ENCODE measurements at places on chromosomes 5 and 9. TPM values are rescaled to one million over a fixed set of nuclear protein-coding genes. Genes with fewer than 3 reads are reported as not detected.

ANKRD18A gene
- not detected for polyA plus RNA-seq

PHF2 gene
- polyA plus RNA-seq: 1.6 TPM

TIMD4 gene
- not detected for polyA plus RNA-seq

C9 gene
- not detected for polyA plus RNA-seq

SRP19 gene
- polyA plus RNA-seq: 105 TPM

TNFSF15 gene
- 0.03 TPM for polyA plus RNA-seq

C5orf52 gene
- polyA plus RNA-seq: not detected

NR6A1 gene
- polyA plus RNA-seq: 0.03 TPM

RAB3C gene
- polyA plus RNA-seq: 1.7 TPM

SHC3 gene
- not detected for polyA plus RNA-seq

CCDC69 gene
- 75.5 TPM for polyA plus RNA-seq

DAPK1 gene
- polyA plus RNA-seq: 0.86 TPM

FOXD4L6 gene
- not detected for polyA plus RNA-seq

IL5 gene
- polyA plus RNA-seq: not detected

OR1J2 gene
- polyA plus RNA-seq: not detected

CDH12 gene
- not detected for polyA plus RNA-seq

IL7R gene
- polyA plus RNA-seq: 15.1 TPM

ADAMTS19 gene
- polyA plus RNA-seq: not detected

ZBED3 gene
- polyA plus RNA-seq: 0.29 TPM

PRRT1B gene
- polyA plus RNA-seq: not detected

CSF2 gene
- polyA plus RNA-seq: not detected

ZNF454 gene
- polyA plus RNA-seq: not detected

ADRA1B gene
- polyA plus RNA-seq: not detected

MCC gene
- 0.40 TPM for polyA plus RNA-seq

LRRC70 gene
- not detected for polyA plus RNA-seq

CAVIN4 gene
- not detected for polyA plus RNA-seq

CENPK gene
- polyA plus RNA-seq: 9.5 TPM

FAM114A2 gene
- 20.4 TPM for polyA plus RNA-seq

TMEM232 gene
- polyA plus RNA-seq: not detected

EIF4EBP3 gene
- 32.9 TPM for polyA plus RNA-seq

OR1Q1 gene
- polyA plus RNA-seq: not detected

UBE2QL1 gene
- not detected for polyA plus RNA-seq

SOHLH1 gene
- polyA plus RNA-seq: not detected

HAPLN1 gene
- polyA plus RNA-seq: not detected

GABRA1 gene
- not detected for polyA plus RNA-seq

DIPK1B gene
- polyA plus RNA-seq: 0.90 TPM

PCDHB2 gene
- not detected for polyA plus RNA-seq

CCL19 gene
- not detected for polyA plus RNA-seq

RMND5B gene
- polyA plus RNA-seq: 43.0 TPM

TIFAB gene
- not detected for polyA plus RNA-seq

TMEM141 gene
- polyA plus RNA-seq: 45.9 TPM

FAM78A gene
- polyA plus RNA-seq: 18.3 TPM

GLDC gene
- polyA plus RNA-seq: 1.0 TPM

TMC1 gene
- polyA plus RNA-seq: not detected

BHMT2 gene
- not detected for polyA plus RNA-seq

BAAT gene
- not detected for polyA plus RNA-seq

ANKRD31 gene
- 0.10 TPM for polyA plus RNA-seq

IRX4 gene
- polyA plus RNA-seq: not detected

GRAMD2B gene
- polyA plus RNA-seq: 3.1 TPM

FBP2 gene
- not detected for polyA plus RNA-seq

C9orf50 gene
- not detected for polyA plus RNA-seq

MAMDC4 gene
- polyA plus RNA-seq: 0.11 TPM

SMIM33 gene
- polyA plus RNA-seq: not detected

TXNDC8 gene
- polyA plus RNA-seq: not detected

PCDHGA11 gene
- polyA plus RNA-seq: 0.15 TPM

PCDHGA1 gene
- not detected for polyA plus RNA-seq

LCN2 gene
- 1.5 TPM for polyA plus RNA-seq

HMMR gene
- polyA plus RNA-seq: not detected

Measured in IgD-negative memory B cell (primary cell).